ENCODE measurements at places on chromosomes 1 and 21.

DNA sequence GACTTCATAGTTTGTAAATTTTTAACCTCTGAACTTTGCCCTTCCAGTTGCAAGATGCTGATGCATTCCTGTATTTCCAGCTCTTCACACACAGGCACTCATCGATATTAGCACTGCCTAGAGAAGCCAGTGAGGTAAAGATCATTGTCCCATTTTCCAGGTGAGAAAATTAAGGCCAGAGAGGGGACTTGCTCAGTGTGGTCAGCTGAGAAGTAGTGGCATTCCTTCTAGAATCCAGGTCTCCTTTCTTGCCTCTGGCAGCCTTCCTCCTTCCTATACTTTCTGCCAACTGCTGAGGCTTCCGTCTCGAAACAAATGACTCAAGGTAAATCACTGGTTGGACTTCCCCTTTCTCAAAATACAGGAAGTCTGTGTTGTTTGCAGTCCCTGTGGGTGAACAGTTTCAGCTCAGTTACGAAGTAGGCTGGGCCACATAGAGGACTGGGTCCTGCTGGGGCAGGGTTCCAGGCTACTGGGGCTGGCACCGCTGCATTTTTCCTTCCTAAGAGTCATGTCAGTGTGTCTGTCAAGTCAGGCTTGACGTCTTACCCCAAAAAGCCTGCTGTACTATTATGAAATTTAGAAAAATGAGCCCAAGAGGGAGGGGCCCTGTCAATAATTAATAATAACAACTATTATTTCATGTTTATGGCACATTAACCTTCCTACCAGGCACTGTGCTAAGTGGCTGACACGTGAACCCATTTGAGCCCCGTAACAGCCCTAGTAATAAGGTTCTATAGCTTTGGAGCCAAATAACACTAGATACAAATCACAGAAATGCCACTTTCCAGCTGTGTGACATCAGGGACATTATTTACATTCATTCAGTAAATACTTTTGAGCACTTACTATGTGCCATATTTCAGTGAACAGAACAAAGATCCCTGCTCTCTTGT is 16.6 kb upstream of the RNF19B start:
- no peak for DNase-seq

- no peak for DNase-seq
Measured at GRCh38 chr1:117828201-117828600, 101.2 kb downstream of the GDAP2 start.

- peak; percentile 40 for DNase-seq
Measured at GRCh38 chr1:27109103-27109822, 45.7 kb downstream of the SLC9A1 start.

- no peak for DNase-seq
Measured at GRCh38 chr1:111201275-111202090, 1.0 kb upstream of the DENND2D start.

GRCh38 chr1:64542118-64542517 is 72.2 kb downstream of the CACHD1 start:
- no peak for DNase-seq

DNA sequence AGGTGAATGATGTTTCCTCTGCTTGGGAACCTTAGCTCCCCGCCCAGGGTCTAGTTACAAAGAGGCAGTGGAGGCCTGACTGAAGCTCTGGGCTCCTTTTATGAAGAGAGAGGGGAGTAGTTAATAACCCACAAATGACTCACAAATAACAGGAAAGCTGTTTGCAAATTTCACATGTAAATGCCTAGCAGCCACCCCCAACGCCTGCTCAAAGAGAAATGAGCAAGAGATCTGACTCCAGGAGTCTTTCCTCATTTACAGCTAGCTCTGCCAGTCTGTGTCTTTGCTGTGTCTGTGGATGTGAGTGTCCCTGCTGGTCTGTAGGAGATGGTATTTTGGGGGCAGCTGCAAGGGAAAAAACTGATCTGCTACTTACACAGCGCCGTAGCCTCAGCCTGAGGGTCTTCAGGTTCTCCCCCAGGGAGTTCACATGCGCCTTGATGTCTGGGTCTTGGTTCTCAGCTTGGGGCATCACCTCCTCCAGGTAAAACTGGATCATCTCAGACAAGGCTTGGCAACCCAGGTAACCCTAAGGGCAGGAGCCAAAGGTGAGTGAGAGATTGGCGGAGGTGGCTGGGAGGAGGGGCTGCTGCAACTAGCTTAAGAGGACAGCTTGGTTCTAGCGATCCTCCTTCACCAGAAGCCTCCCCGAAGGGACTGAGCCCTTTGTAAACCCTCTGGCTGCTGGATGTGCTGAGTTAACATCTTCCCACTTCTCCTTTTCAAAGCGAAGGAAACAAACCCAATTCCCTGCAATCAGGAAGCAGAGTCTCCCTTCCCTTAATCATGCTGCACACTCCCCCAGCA is at the start of gene IL19:
Gene IL19 (plus strand): TSS at position 243 of the 807 bp plus-strand sequence. CDS start 65,890 bp downstream, outside the sequence.
- DNase-seq, result no peak

- DNase-seq, result no peak
Measured at GRCh38 chr1:207858806-207859205, 52.1 kb downstream of the CD34 start.

DNA sequence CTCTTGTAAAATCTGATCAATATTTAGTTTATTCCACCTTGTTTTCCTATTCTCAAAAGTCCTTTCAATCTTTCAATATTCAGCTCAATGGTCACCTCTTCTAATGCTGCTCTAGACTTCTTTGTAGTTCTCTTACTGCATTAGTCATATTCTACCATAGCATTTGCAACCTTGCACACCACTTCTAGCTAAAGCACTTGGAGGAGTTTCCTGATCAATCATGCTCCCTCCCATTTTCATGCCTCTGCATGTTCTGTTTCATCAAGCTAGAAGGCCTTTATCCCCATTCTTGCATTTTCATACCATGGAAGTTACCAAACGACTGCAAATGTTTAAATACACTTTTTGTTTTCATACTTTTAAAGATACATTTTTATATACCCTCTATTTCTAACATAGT is 72.1 kb downstream of the SLC5A9 start:
- no peak for DNase-seq

- no peak for DNase-seq
Measured at GRCh38 chr1:203408486-203409481, 57.9 kb upstream of the FMOD start.

GRCh38 chr1:202642619-202643291 is 67.5 kb downstream of the SYT2 start:
- DNase-seq, result no peak

- no peak for DNase-seq
Measured at GRCh38 chr1:176801514-176802020, 338.6 kb downstream of the PAPPA2 start.

GRCh38 chr1:164709541-164710278 is 150.7 kb downstream of the PBX1 start:
- DNase-seq, result no peak

DNA sequence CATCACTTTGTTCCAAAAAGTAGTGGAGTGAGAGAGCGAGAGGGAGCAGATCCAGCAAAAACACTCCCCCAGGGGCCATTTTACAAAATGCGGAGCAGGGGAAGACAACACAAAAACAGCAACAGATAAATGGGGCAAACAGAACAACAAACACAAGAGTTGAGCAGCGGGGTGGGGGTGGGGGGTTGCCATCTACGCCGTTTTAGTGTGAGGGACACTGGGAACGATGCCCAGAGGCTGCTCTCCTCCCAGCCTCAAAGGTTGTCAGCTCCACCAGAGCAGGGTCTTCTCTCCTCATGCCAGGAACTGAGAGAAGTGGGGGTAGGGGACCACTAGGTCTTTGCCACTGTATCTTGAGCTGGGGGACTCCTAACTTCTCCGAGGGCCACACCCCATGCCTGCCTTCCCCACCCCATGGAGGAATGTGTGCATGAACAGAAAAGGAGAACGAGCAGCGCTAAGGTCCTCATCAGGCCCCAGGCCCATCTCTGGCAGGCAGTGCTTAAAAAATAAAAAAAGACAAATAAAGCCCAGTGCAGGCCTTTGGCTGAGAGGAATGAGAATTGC is 1.3 kb upstream of the PBXIP1 start:
- DNase-seq, result no peak

DNA sequence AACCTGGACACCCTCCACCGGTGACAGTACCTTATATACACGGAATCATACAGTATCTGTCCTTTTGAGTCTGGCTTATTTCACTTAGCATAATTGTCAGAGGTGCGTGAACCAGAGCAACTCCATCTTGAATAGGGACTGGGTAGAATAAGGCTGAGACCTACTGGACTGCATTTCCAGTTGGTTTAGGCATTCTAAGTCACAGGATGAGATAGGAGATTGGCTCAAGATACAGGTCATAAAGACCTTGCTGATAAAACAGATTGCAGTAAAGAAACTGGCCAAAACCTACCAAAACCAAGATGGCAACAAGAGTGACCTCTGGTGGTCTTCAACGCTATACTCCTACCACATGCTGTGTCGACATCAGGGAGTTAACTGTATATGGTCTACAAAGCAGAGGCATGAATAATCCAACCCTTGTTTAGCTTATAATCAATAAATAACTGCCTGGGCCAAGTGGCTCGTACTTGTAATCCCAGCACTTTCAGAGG is 1.4 kb upstream of the FDPS start:
- peak; percentile 51 for DNase-seq

- peak; percentile 8 for DNase-seq
Measured at GRCh38 chr1:80994934-80995333, 805.8 kb upstream of the ADGRL2 start.

DNA sequence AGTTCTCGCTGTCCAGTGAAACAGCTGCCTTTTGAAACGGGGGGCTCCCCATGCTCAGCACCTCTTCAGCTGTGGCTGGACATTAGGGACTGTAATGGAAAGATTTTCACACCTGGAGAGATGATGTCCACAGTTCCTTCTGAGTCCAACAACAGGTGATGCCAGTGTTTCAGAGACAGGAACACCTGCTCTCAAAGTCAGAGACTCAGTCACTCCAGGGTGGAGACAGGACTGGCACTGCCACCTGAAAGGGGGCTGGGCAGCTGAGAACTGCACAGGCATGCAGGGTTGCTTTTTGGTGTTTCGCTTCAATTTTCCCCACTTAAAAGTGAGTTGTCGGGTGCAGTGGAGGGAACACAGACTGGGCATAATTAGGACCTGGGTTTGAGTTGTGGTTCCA is 124.8 kb downstream of the GALNT2 start:
- DNase-seq, result no peak

GRCh38 chr1:12143631-12144155 is 23.1 kb upstream of the TNFRSF1B start:
- DNase-seq, result no peak

- DNase-seq, result no peak
Measured at GRCh38 chr1:168139070-168139469, 2.3 kb upstream of the GPR161 start.

- DNase-seq, result no peak
Measured at GRCh38 chr1:178168536-178168935, 74.6 kb downstream of the RASAL2 start.

- no peak for DNase-seq
Measured at GRCh38 chr1:117646007-117646811, 40.4 kb downstream of the TENT5C start.

- no peak for DNase-seq
Measured at GRCh38 chr1:24803220-24803619, 58.0 kb downstream of the CLIC4 start.

DNA sequence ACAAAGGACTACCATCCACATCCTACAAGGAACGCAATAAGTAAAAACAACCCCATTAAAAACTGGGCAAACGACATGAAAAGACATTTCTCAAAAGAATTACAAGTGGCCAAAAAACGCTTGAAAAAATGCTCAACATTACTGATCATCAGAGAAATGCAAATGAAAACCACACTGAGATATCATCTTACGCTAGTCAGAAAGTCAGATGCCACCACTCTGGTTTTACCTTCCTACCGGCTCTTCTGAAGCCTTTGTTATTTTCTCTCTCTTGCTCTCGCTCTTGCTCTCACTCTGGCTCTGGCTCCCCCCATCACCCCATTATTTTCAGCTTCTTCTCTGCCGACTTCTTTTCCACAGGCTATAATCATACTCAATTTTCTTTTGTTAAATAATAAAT is 38.8 kb downstream of the VPS45 start:
- DNase-seq, result no peak

- no peak for DNase-seq
Measured at GRCh38 chr1:170241266-170241851, 95.6 kb downstream of the NTMT2 start.

- no peak for DNase-seq
Measured at GRCh38 chr1:901108-901859, 22.4 kb upstream of the SAMD11 start.

GRCh38 chr1:173015629-173016028 is 35.1 kb downstream of the TNFSF18 start:
- no peak for DNase-seq

GRCh38 chr1:1109743-1110142 is 6.1 kb downstream of the C1orf159 start:
- no peak for DNase-seq

Measured in NT2/D1 (cell line).